ENCODE measurements at places on chromosomes 1 and 21.

DNA sequence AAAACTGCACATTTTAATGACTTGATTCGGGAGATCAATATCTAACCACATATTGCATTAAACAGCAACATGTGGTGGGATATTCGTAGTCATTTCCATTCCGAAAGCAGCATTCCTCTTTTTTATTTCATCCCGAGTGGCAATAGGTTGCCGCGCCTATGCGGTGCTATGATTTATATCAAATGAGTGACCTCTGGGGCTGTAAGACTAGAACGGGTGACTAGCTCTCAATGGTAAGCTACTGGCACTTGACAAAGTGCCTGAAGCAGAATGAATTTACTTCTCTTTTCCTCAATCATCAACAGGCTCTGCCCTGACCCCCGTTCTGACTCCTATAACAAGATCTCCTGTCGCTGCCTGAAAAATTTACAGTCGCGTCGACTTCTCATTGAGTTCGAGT, 162.3 kb downstream of the ZNF281 start:
- no peak for DNase-seq

DNA sequence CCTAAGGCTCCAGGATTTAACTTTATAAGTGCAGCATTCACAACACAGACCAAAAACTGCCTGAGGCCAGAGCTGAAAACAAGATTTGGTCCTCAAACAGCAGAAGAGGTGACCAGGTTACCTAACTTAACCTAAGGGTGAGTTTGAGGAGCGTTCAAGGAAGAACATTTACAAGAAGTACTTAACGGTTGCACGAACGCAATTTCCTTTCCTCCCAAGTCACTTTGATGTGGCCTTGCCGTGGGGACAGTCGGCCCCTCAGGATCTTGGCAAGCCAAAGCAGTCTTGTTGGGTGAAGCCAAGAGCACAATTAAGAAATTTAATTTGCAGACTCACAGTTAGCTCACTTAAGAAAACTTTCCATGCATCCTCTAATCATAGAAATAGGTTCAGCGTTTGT, 202.6 kb upstream of the COA6 start:
- DNase-seq = no peak

- no peak for DNase-seq
Measured at GRCh38 chr1:214228976-214229375, 52.0 kb upstream of the SMYD2 start.

GRCh38 chr1:34050709-34051485, 114.1 kb downstream of the CSMD2 start:
- DNase-seq = no peak

DNA sequence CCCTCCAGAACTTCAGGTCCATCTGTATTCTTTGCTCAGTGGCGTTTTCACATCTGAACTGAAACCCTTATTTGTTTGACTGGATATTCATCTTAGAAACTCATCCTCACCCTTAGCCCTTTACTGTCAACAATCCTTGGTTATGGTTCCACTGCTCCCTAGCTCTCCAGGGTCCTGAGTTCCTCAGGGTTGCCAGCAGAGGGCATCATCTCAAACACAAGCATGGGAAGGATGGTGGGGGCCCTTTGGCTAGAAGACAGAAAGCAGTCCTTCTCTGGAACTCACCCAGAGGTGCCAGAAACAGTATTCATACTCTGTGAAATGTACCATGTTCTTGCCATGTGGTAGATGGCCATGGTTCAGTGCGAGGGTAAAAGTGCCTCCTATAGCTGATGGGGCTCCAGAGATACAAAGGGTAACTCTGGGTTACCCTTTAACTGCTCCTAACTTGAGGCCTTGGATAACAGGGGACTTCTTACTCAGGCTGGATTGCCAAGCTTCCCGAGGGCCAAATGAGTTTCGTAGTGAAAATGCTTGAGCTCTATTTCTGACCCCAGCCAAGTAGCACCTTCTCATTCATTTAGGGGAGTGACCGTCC, 11.3 kb downstream of the NCSTN start:
- DNase-seq = no peak

- no peak for DNase-seq
Measured at GRCh38 chr1:21489146-21489545, 20.1 kb upstream of the ALPL start.

DNA sequence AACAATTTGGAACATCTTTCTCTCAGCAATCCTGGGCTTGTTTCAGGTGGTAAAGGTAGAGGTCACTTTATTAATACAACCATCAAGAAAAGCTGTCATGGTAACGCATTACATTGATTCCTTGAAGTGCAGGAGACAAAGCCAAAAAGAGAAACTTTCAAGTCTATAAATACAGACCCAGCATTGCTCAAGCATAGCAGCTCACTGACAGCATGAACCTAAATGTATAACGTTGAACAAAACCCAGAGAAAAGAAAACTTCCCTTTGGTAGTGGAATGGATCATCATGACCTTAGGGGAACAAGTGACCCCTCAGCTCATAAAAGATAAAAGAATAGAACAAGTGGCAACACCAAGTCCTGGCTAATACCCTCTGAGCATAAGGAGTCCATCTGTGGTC, 332.2 kb downstream of the NTNG1 start:
- no peak for DNase-seq

DNA sequence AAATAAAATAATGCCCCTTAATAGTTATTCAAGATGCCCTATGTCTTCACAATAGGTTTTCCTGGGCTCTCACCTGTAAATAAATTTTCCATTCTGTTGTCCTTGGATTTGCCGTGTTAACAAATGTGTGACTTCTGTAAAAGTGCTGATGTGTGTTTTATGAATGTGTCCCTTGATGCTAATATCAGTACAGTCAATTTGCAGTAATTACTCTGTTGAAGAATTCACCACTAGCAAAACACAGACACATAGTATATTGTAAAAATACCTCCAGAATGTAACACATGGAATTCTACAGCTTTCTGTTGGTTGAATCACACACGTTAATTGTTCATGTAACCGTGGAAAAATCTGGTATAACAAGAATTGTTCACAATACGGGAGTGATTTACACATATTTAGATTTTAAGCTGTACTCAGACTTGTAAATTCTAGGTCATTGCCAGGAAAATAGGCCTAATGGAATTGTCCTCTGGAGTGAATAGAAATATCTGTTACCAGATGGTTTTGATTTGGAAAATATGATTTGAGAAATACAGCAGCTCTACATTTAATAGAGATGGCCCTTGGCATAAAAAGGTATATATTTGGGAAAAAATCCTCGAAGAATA, 36.7 kb upstream of the KCNK2 start:
- no peak for DNase-seq

GRCh38 chr1:69203166-69203565, 364.6 kb upstream of the LRRC7 start:
- DNase-seq = no peak

DNA sequence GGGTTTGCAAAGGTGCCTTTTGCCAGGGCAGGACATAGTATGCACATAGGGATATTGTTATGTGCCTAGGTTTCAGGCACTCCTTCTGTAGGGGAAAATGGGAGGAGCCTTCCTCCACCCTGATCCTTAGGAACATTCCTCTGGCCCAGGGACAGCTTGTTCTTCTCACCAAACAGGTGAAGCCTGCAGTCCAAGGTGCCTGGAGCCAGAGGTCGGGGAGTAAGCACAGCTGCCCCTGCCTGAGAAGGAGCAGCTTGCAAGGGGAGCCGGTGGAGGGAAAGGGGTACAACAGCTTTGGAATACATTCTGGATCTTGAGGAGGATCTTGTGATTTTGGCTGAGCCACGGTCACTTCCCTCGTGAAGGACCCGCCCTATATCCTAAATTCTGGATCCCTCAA, 82.4 kb upstream of the CD1D start:
- no peak for DNase-seq

DNA sequence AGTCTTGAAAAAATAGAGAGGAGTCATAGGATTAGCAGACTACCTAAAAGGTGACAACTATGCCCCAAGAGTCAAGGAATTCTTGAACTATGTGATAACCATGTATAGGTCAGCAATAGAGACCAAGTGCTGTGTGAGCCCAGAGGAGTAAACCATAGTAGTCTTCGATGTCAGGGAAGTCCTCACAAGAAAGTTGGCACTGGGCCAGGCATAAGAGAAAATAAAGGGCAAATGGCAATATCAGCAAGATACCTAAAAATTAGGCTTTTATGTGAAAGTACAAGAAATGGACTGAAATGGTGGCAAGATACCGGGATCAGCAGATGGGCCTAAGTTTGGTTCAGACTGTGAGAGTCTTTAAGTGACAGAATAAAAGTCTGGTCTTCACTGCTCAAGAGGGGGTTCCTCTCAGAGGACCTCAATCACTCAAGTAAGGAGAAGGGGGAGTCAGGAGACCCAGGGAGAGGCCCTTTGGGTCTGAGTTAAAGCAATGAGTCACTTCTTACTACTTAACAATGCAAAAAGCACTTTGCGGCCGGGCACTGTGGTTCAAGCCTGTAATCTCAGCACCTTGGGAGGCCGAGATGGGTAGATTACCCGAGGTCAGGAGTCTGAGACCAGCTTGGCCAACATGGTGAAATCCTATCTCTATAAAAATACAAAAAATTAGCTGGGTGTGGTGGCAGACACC, 95.0 kb downstream of the TEX35 start:
- no peak for DNase-seq

GRCh38 chr1:247373721-247374141, 42.1 kb upstream of the ZNF496 start:
- DNase-seq = peak; percentile 30

GRCh38 chr1:234393190-234393589, 19.9 kb downstream of the COA6 start:
- no peak for DNase-seq

DNA sequence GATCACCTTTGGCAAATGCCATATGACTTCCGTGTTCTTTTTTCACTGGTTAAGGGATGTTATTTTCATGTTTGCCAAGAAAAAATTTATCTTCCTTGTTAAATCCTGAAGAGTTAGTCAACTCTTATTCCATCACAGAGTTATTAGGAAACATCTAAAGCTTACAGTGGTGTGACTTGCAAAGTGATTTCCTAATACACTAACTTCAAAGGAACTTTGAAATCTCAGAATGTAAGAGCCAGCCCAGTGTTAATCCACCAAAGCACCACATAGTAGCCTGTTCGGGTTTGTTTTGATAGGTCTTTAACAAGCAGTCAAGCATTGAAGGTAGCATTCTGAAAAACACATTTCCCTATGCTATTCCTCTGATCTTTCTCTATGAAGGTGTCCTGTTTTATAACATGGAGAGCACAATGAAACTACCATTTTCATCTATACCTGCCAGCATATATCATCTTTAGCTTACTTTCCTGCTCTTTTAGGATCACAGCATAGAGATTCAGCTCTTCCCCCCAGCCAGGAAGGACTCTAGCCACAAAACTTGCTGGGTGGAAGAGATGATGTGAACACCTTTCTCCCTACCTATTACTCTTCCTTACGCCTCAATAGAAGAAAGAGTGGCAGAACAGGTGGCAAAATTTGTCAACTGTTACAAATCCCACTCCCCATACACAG, 82.4 kb upstream of the MAGI3 start:
- no peak for DNase-seq

DNA sequence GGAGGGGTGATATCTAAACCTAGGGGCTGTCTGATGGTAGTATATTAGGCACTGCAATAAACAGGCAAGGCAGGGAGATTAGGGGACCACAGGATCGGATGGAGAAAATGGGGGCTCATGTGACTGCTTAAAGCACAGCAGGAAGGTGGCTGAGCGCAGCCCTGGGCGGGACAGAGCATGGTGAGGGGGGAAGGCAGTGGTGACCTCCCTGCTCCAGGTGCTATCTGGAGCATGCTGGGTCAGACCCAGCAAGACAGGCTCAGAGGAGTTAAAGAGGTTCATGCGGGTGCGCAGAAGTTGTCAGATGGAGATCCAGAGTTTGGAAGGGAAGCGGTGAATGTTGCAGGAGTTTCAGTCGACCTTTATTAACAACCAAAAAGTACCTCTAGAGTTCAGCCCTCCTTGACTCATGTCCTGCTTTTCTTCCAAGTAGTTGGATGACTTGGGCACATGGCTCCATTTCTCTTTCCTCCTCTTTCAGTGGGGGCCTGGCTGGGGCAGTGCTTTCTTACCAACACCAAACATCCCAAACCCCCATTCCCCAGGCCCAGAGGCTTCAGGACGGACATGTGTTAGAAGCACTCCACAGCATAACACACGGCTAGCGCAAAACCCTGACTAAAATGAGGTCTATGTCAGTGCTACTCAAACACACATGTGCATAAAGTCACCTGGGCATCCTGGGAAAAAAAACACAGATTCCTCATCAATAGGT, 41.5 kb downstream of the CAPN9 start:
- DNase-seq = no peak

All from stimulated activated CD4-positive, alpha-beta T cell treated with anti-CD3 and anti-CD28 coated beads, Interleukin-15, amount 100 ng/mL, for 48 hours (primary cell).